ENCODE measurements at places on chromosomes 2 and 18.

DNA sequence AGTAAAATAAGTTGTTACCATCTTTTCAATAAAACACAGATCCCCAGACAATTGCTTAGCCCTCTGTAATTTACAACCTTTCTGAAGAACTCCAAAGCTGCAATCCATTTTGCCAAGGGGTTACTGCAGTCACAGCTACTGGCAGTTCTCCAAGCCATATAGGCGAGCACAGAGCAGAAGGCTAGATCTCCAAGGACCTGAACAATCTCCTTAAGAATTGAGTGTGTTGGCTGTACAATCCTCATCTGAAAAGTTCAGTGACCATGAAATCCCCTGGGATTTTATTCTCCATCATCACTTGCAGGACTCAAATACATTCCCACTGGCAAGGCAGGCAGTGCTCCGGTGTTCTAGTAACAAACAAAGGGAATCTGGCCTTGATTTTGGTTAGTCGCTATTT lies 103.9 kb upstream of the LRP1B start:
- peak; percentile 79 for DNase-seq

DNA sequence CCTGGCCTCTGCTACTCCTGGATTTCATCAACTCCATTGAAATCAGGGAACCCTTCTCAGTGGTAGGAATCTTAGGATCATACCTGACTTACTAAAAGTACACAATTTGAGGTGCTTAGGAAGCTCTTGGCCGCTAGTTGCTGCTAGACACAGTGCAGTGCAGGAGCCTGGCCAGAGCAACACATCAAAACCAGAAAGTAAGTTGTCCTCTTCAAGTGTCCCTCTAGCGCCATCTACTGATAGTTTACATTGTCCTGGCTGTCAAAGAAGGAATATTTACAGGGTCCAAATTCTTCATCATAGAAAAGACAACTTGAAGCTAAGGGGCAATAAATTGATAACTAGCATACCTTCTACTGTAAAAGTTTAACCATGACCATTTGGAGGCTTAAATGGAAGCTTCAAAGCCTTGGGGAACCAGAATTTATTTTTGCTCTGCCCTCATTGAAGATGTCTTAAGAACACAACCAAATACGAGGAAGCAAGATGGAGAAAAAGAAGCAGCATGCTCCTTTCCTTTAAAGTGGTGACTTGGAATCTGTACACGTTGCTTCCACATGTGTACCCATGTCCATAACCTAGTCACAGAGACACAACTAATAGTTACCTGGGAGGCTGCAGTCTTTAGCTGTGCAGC lies 889.1 kb upstream of the GCFC2 start:
- DNase-seq: peak; percentile 89

GRCh38 chr2:176646033-176646615 lies 376.9 kb downstream of the MTX2 start:
- DNase-seq: no peak

- DNase-seq: peak; percentile 77
Measured at GRCh38 chr18:63111671-63112402, 207.7 kb downstream of the BCL2 start.

GRCh38 chr2:65931056-65931455 lies 498.7 kb upstream of the SPRED2 start:
- DNase-seq: no peak
